Stimulated activated CD4-positive, alpha-beta T cell treated with anti-CD3 and anti-CD28 coated beads, Interleukin-2, amount 100 ng/mL, for 4 hours (primary cell): ENCODE measurements at places on chromosomes 16 and 17.

- DNase-seq = peak; percentile 98
These were observed at the start of the genes POLR3K and SNRNP25 for GRCh38 chr16:53346-54236. Gene POLR3K, minus strand, starts transcription at chr16:53608. Its CDS starts 22 bp downstream, at chr16:53586. Gene SNRNP25, plus strand, starts transcription at chr16:53828. Its CDS starts 189 bp downstream, at chr16:54017.

GRCh38 chr16:86379505-86379846 is 130.9 kb upstream of the FOXF1 start:
- DNase-seq = no peak

DNA sequence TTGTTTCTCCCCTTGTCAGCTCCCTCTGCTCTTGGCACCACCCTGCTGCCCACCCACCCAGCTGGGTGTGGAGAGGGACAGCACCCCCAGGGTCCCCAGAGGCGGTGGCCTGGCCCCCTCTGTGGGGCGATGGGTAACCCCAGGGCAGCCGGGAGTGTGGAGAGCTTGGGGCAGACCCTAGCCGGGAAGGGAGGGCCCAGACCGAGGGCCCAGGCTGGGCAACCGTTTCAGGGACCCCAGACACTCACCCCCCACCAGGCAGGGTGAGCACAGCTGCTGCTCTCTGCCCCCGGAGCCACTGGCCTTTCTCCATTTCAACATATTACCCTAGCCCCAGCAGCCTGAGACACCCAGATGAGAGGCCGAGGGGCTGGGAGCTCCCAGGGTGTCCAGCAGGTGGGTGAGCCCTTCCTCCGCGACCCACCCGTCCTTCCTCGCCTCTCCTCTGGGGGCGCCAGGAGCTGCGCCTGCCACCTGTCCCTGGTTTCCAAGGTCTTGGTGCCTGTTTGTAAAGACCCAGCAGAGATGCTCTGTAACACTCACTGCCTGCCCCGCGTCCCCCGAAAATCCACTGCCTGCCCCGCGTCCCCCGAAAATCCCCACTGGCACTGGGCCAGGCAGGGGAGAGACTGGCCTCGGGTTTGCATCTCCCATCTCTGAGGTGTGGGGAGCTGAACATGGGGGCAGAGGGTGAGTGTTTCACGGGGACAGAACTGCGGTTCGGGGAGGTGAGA is 45.4 kb downstream of the BAHCC1 start:
- no peak for DNase-seq

GRCh38 chr17:45841186-45841585 is 3.5 kb upstream of the SPPL2C start:
- DNase-seq = no peak

DNA sequence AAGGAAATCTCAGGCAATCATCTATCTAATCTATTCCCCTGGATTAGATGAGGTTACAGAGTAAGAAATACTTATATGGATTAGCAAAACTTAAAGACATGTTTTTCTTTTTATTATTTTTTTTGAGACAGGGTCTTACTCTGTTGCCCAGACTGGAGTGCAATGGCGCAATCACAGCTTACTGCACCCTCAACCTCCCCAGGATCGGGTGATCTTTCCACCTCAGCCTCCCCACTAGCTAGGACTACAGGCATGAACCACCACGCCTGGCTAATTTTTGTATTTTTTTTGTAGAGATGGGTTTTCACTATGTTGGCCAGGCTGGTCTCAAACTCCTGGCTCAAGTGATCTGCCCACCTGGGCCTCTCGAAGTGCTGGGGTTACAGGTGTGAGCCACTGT is 3.3 kb upstream of the NFE2L1 start:
- DNase-seq = no peak

GRCh38 chr16:86709902-86710601 is 131.7 kb downstream of the FOXL1 start:
- no peak for DNase-seq
